ENCODE measurements at places on chromosomes 16 and 17. TPM values are rescaled to one million over a fixed set of nuclear protein-coding genes. Genes with fewer than 3 reads are reported as not detected.

Gene TAT
- total RNA-seq, result not detected

- H3K4me1 ChIP-seq, result peaks cover 6% of the 10 kb centered on the region
- no peak overlapping the region for H3K4me3 ChIP-seq
- DNase-seq, result no peak
- H3K27me3 ChIP-seq, result no peaks in the 10 kb centered on the region
Observed at GRCh38 chr17:49830605-49831004, 17.3 kb downstream of the TAC4 start.

DNA sequence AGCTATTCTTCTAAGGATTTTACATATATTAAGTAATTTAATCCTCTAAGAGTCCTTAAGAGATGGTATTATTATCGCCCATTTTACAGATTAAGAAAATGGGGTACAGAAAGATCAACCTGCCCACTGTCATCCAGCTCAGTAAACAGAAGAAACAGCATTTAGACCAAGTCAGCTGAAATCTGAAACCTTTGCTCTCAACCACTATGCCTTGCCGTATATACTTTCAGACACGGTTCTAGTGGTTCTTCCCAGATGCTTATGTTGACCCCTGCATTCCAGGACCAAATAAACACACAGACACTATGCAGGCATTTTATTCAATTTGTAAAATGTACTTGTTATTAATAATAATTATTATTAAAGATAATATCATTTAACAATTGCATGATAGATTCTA lies 854.8 kb downstream of the KCNJ2 start:
- H3K27ac ChIP-seq, result no peak overlapping the region

GRCh38 chr16:50153596-50154419 lies 702 bp downstream of the TENT4B start:
- H3K36me3 ChIP-seq, result no peaks in the 10 kb centered on the region
- DNase-seq, result no peak
- H3K4me1 ChIP-seq, result peaks cover 5% of the 10 kb centered on the region
- peak overlapping the region; percentile 84 for H3K4me3 ChIP-seq

Gene SEPTIN12
- not detected for total RNA-seq

Gene TPSD1
- not detected for total RNA-seq

Gene AIPL1
- not detected for total RNA-seq

DNA sequence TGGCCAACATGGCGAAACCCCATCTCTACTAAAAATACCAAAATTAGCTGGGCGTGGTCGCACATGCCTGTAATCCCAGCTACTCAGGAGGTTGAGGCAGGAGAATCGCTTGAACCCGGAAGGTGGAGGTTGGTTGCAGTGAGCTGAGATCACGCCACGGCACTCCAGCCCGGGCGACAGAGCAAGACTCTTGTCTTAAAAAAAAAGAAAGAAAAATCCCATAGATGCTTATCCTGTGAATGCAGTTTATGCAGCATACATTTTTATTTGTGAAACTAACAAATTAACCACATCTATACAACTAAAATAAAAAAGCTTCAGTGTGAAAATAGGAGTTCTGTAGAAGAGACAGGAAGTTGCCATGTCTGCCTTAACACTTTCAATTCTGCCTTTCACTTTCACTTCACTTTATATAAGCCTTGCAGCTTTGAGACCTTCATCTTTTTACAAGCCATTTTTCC lies 7.1 kb downstream of the IGSF6 start:
- no peak overlapping the region for H3K27ac ChIP-seq
- H3K4me3 ChIP-seq, result peak overlapping the region; percentile 30
- peak; percentile 43 for DNase-seq
- H3K36me3 ChIP-seq, result peaks cover 5% of the 10 kb centered on the region
- H3K4me1 ChIP-seq, result peaks cover 6% of the 10 kb centered on the region

Gene FBF1
- 5.3 TPM for total RNA-seq

DNA sequence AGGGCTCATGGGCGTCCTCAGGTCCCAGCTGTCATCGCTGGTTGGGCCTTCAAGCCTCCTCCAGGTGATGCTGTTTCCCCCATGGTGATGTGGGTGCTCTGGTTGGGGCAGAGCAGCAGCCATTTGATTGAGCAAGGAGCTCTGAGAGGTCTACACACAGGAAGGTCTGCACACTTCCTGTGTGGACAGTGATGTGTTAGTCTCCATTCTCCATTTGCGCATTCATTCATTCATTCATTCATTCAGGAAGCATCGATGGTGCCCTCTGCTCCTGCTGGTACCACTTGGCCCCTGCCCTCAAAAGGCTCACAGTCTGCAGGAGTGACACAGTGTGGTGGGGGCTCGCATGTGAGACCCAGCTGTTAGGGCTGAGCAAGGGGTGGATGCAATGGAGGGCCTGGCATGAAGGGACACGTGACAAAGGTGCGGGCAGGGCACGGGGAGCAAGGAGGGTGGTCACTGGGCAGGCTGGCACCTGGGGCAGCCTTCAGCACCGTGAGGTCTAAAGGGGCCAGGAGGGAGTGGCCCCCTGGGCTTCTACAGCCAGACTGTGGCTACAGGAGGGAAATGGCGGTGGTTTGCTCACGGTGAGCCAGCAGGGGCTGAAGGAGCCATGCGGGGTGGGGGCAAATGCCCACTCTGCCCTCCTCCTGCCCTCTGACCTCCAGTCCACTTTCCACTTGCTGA lies 1.5 kb downstream of the ADGRG3 start:
- no peak for DNase-seq
- no peaks in the 10 kb centered on the region for H3K36me3 ChIP-seq
- peaks cover 47% of the 10 kb centered on the region for H3K27me3 ChIP-seq
- no peak overlapping the region for H3K4me3 ChIP-seq

DNA sequence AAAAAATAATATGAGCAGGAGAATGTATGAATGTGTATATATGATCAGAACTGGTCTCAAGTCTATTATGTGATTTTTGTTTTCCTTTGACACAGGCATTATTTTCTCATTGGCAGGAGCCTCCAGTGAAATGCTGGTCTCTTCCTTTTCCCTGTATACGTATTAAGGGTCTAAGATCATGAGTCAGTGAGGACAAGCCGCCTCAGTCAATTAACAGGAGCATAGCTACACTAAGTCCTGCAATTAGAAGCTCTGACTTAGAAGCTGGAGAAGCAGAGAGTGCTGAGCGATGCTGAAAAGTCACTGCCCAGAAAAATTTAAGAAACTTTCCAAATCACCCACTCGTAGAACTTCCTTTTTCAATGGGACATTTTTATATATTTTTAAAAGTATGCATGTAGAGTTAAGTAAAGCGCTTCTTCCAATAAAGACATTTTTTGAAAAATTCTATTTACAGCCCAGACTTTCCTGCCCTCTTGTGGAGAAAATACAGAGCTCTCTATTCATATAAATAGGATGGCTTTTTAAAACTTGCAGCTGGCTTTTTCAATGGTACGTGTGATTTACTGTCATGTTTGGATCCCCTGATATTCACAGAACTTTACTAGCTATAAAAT lies 70.2 kb upstream of the PSMD7 start:
- H3K36me3 ChIP-seq, result no peaks in the 10 kb centered on the region
- peak; percentile 31 for DNase-seq
- no peak overlapping the region for H3K27ac ChIP-seq
- no peak overlapping the region for H3K4me3 ChIP-seq

GRCh38 chr16:62276637-62277036 lies 240.4 kb upstream of the CDH8 start:
- H3K27me3 ChIP-seq, result no peaks in the 10 kb centered on the region
- no peak overlapping the region for H3K4me3 ChIP-seq
- H3K36me3 ChIP-seq, result no peaks in the 10 kb centered on the region
- H3K27ac ChIP-seq, result no peak overlapping the region
- DNase-seq, result no peak
